ENCODE measurements at places on chromosomes 6 and 20. TPM values are rescaled to one million over a fixed set of nuclear protein-coding genes. Genes with fewer than 3 reads are reported as not detected.

The BMP5 gene
- total RNA-seq = not detected

The CRISP2 gene
- not detected for total RNA-seq

The FAM217A gene
- not detected for total RNA-seq

The TFAP2B gene
- not detected for total RNA-seq

GRCh38 chr6:127198549-127198948 is 68.1 kb upstream of the RNF146 start:
- H3K27ac ChIP-seq = no peak overlapping the region
- H3K36me3 ChIP-seq = no peaks in the 10 kb centered on the region
- H3K4me1 ChIP-seq = no peaks in the 10 kb centered on the region
- H3K27me3 ChIP-seq = peaks cover 8% of the 10 kb centered on the region

DNA sequence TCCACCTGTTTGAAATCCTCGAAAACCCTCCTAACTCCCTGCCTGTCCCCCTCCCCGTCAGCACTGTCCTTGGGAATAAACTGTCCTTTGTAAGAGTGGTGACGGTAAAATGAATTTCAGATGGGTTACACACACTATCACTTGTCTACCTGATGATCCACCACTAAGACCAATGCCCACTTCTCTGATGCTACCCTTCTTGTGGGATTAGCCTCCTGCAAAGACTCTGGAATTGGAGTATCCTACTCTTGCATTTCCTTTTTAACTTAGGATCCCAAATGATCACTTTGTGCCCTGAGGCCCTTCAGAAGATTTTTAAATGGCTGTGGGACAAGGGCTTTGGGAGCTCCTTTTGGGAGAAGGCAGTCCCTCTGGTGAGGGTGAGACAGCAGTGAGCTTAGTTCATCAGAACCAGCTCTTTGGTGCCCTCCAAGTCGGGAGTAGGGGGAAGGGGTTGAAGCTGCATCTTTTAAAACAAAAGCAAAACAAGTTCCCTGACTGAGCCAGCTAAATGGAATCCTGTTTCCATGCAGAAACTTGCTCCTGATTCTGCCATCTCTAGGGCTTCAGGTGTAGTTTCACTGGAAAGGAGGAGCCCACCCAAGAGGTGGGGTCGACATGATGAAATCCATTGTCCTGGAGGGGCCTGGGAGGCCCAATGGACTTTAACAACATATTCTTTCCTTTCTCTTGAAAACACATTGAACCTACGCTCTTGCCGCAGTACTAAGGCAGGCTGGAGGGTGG is 86.5 kb downstream of the ASXL1 start:
- H3K27me3 ChIP-seq = no peaks in the 10 kb centered on the region
- no peak overlapping the region for H3K4me3 ChIP-seq
- no peak for DNase-seq
- peak overlapping the region; percentile 54 for H3K27ac ChIP-seq
- peaks cover 28% of the 10 kb centered on the region for H3K36me3 ChIP-seq

DNA sequence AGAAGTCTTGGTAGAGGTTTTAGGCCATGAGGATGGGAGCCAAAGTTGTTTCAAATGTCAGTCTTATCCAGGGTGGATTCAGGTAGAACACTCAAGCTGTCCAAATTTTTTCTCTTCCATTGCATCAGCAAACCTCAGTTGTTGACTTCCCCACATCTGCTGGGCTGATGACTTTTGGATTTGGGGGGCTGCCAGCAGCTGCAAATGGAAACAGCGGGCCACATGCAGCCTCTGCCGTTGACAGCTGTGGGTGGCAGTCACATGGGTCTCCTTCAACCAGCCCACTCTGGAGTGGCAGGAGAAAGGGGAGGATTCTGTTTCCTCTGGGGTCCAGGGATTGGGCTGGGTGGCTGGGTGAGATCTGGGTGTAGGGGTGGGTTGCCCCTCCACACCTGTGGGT is 5.8 kb upstream of the MLN start:
- no peak for DNase-seq
- no peak overlapping the region for H3K27ac ChIP-seq
- no peaks in the 10 kb centered on the region for H3K36me3 ChIP-seq
- H3K4me3 ChIP-seq = no peak overlapping the region

GRCh38 chr20:23311947-23312506 is 38.6 kb upstream of the NXT1 start:
- H3K27me3 ChIP-seq = peaks cover 3% of the 10 kb centered on the region
- no peak overlapping the region for H3K27ac ChIP-seq
- no peak overlapping the region for H3K4me3 ChIP-seq

DNA sequence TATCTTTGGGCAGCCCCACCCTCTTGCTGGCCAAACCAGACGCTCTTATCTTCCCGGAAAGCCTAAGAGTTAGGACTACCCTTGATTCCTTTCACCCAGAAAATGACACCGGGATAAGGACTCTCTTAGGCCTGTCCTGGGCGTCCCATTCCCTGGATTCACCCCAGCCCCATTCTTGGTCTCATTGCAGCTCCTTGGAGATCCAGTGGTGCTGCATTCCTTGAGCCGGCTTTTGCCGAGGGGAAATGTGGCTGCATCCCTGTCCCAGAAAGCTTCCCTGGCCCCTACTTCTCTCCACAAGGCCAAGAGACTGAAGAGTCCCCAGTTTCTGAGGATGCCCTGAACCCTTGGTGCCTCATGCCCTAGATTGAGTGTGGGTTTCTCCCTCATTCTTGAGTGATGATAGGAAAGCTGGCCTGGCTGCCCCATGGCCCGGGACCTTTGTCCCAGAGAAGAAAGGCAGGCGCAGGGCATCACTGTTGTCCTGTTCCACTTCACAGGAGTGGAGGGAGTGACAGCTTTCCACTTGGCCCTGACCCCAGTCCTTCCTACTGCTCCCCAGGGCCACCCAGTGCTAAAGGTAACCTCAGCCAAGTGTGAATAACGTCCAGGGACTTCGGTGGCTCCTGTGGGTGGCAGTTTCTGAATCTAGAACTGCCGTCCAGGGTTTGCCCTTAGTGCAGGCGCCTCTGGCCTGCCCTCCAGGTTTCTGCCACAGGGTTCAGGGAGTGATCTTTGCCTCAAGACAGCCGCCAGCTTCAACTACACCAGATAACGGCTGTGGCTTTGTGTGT is 42.7 kb upstream of the MYL9 start:
- H3K36me3 ChIP-seq = peaks cover 7% of the 10 kb centered on the region
- H3K27me3 ChIP-seq = no peaks in the 10 kb centered on the region
- H3K27ac ChIP-seq = no peak overlapping the region
- peaks cover 4% of the 10 kb centered on the region for H3K4me1 ChIP-seq

GRCh38 chr6:84549917-84550316 is 214.5 kb downstream of the TBX18 start:
- H3K36me3 ChIP-seq = no peaks in the 10 kb centered on the region
- no peak overlapping the region for H3K4me3 ChIP-seq
- no peak for DNase-seq

- peaks cover 5% of the 10 kb centered on the region for H3K4me1 ChIP-seq
- peak within 1 kb of the TSS; percentile 90 for H3K27ac ChIP-seq
- H3K36me3 ChIP-seq = peaks cover under 1% of the 10 kb centered on the region
- H3K4me3 ChIP-seq = peak within 1 kb of the TSS; percentile 79
These were observed at the start of gene HELZ2 for GRCh38 chr20:63574156-63574828. Gene HELZ2 (minus strand): TSS chr20:63574239. CDS start chr20:63572385, 1,854 bp downstream.

DNA sequence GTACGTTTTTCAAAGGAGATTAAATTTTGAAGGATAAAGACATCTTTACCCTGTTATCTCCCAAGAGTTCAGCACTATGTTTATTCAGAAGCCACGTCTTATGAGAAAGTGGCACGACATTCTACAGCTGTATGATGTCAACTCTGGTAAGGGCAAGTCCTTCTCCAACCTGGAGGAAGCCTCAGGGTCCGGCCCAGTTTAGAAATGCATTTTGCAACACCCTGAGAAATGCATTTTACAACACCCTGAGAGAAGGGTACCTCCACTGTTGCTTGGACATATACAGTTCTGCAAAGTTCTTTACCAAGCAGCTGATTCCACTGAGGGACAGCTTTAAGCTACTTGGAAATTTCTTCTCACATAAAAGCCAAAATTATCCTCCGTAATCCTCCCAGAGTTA is 17.5 kb downstream of the NAPB start:
- peaks cover 44% of the 10 kb centered on the region for H3K4me1 ChIP-seq
- no peak overlapping the region for H3K27ac ChIP-seq
- peaks cover 23% of the 10 kb centered on the region for H3K36me3 ChIP-seq
- no peak overlapping the region for H3K4me3 ChIP-seq
- DNase-seq = no peak

- no peak overlapping the region for H3K27ac ChIP-seq
- H3K4me3 ChIP-seq = no peak overlapping the region
- H3K27me3 ChIP-seq = peaks cover 13% of the 10 kb centered on the region
- no peaks in the 10 kb centered on the region for H3K36me3 ChIP-seq
- H3K4me1 ChIP-seq = no peaks in the 10 kb centered on the region
These were observed 184.8 kb upstream of the ECI2 start for GRCh38 chr6:4319981-4320683.
